Activated naive CD8-positive, alpha-beta T cell treated with anti-CD3 and anti-CD28 coated beads for 36 hours (primary cell): ENCODE measurements at places on chromosomes 6 and 20.

- DNase-seq: no peak
Measured at GRCh38 chr6:75813476-75814250, 64.6 kb downstream of the MYO6 start.

DNA sequence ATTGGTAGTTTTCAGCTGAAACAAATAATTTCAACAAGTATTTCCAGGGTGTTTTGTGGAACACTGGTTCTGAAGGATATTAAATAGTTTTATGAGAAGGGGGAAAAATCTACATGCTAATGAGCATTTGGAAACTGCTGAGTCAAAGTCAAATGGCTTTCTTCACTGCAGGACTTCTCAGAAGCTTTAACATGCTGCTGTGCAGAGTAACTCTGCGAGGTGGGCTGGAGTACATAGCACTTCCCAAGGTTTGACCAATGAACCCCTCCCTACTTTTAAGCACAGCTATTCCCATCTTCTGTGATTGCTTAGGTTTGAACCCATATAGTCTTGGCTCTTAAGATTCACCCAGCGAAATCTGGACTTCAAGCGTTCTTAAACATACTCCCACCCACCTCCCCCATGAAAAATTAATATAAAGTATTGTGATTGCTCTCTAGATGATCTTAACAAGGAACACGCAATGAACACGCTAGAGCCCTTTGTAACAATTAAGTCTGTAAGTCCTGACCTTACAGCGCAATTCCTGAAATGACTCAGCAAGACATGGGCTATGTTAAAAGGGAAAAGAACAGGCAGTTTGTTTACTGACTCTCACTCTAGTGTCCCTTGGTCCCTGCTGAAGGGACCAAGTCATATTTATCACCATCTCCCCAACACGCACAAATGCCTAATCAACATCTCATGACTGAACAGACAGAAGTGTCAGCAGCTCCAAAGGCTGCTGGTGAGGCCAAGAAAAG lies 105.2 kb downstream of the NFATC2 start:
- no peak for DNase-seq

- no peak for DNase-seq
Measured at GRCh38 chr6:169883316-169883715, 131.9 kb downstream of the ERMARD start.

DNA sequence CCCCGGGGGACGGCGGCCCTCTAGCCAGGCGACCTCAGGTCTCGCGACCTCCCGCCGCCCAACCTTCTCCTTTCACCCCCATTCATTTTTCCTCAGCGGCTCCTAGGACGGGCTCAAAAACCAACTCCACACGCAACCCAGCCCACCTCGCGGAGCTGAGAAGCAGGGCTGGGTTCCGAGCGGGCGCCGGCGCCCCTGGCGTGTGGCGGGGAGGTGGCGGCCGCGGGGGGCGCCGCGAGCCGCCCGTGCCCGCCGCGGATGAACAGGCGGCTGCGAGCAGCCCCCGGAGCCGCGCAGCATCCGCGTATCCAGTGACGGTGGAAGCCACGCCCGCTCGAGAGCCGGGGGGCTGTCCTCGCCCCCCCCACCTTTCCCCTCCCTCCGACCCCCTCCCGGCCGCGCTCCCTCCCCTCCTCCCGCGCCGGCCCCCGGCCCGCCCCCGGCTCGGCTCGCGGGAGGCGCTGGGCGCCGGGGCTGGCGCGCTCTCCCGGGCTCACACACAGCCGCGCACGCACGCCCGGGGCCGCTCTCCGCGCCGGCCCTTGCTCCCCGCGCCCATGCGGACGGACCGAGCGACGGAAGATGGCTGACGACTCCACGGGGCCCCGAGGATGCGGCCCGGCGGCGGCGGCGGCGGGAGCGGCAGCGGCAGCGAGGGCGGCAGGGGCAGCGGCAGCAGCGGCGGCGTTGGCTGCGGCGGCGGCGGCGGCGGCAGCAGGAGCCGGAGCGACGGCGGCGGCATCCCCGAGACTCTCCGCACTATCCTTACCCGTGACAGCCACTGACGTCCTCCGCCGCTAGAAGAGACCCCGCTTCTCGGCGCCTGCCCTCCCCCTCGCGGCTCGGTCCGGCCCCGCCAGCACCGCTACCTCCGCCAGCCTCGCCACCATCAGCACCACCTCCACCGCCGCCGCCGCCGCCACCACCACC lies at the start of gene SOBP:
SOBP (plus strand) TSS at position 482 of the 930 bp plus-strand sequence. CDS start 500 bp downstream, outside the sequence.
- DNase-seq: peak; percentile 62

- no peak for DNase-seq
Measured at GRCh38 chr6:96966100-96966499, 41.6 kb downstream of the KLHL32 start.
